CD4-positive, CD25-positive, alpha-beta regulatory T cell (primary cell): ENCODE measurements at places on chromosomes 2 and 18. TPM values are rescaled to one million over a fixed set of nuclear protein-coding genes. Genes with fewer than 3 reads are reported as not detected.

The LBX2 gene
- total RNA-seq: not detected

The RAPGEF4 gene
- total RNA-seq: 1.4 TPM

The L3MBTL4 gene
- 2.1 TPM for total RNA-seq

The CCDC150 gene
- 0.74 TPM for total RNA-seq

The GREB1 gene
- 0.35 TPM for total RNA-seq

The XDH gene
- total RNA-seq: not detected

The PRLH gene
- not detected for total RNA-seq

The ARHGAP15 gene
- 261 TPM for total RNA-seq

The PAX8 gene
- 1.8 TPM for total RNA-seq

The TBR1 gene
- 0.32 TPM for total RNA-seq

The KLF7 gene
- 64.3 TPM for total RNA-seq

The HSPE1 gene
- 90.4 TPM for total RNA-seq

The ALK gene
- total RNA-seq: not detected

The LCT gene
- not detected for total RNA-seq

The SP5 gene
- not detected for total RNA-seq

The PRR30 gene
- not detected for total RNA-seq
